ENCODE measurements at places on chromosomes 1 and 21.

DNA sequence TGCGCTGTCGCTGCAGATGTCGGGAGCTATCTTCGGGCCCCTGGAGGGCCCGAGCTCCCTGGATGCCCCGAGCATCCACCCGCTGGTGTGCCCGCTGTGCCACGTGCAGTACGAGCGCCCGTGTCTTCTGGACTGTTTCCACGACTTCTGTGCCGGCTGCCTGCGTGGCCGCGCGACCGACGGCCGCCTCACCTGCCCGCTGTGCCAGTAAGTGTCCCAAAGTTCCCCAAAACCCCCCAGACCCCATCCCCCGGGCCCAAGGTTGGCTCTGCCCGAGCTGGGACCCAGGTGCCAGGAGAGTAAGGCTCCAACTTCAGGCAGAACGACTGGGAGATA is 569 bp downstream of the RNF207 start:
- no peak for DNase-seq

GRCh38 chr1:6006882-6007281 is 14.7 kb upstream of the NPHP4 start:
- no peak for DNase-seq

DNA sequence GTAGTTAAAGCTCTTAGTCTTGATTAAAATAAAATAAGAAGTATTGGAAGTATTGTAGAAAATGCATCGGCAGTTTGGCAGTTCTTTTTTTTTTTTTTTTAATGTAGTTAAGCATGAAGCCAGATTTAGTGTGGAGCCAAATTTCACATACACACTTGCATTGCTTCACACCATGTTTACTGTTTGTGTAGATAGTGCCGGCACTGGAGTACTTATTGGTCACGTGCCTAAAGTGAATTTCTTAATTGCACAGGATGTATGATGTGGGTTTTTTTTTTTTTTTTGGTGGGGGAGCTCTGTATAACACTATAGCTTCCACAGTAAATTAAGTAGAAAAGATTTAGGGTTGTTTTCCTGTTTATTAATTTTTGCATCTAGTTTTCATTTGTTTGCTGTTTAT is 21.2 kb upstream of the TMEM61 start:
- DNase-seq, result no peak

- no peak for DNase-seq
These were observed 876.5 kb downstream of the USP25 start for GRCh38 chr21:16606271-16606670.

- DNase-seq, result no peak
These were observed 33.8 kb upstream of the RPL11 start for GRCh38 chr1:23657659-23658275.

DNA sequence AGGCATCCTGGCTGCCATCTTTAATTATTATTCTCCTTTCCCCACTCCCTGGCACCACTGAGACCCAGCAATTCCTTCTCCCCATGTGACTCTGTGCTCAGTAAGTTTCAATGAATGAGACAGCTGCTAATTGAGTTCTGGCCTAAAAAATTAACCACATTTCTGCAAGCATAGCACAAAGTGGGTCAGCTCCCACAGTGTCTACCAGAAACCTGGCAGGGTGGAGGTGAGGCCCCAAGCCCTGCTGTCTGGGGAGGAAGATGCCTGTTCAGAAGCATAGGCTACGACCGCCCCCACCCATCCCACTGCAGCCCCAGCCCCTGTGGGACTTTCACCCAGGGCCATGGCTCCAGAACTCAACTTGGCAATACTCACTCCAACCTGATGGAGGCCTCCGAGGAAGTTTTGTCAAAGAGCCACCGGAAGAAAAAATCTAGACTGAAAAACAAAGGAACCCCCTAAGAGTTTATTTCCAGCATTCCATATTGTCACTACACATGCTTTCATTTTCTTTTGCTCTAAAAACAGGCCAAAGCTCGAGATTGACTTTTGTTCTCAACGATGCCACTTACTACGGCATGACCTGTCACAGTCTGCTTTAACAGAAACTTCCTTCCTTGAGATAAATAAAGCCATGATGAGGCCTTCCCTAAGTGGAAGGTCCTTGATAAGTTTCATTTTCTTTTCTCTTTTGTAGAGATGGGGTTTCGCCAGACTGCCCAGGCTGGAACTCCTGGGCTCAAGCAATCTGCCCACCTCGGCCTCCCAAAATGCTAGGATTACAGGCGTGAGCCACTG is 26.5 kb downstream of the TMEM63A start:
- no peak for DNase-seq

- DNase-seq, result no peak
These were observed 69.6 kb upstream of the GJB5 start for GRCh38 chr1:34685225-34685624.

DNA sequence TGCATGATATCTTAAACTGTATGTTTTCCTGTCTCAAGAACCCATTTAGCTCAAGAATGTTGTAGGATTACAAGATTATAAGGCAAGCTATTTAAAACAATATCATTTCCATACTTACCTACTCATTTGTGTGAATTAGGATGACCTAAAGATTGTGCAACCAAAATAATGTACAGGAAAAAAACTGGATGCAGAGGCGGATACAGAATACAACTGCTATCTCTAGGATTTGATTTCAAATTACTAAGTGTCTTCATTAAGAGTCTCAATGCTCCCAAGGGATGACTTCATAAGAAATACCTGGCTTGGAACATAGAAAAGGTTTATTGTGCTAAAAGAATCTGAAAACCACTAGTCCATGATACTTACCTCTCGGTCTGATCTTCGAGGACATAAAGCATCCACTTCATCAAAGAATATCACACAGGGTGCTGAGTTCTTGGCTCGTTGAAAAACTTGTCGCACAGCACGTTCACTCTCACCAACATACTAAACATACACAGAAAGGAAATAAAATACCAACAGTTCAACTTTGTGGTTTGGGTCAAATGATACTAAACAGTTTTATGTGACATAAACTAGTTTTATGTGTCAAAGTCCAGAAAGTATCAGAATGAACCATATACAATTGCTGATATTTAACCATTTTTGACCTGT is 54.9 kb downstream of the NVL start:
- no peak for DNase-seq

DNA sequence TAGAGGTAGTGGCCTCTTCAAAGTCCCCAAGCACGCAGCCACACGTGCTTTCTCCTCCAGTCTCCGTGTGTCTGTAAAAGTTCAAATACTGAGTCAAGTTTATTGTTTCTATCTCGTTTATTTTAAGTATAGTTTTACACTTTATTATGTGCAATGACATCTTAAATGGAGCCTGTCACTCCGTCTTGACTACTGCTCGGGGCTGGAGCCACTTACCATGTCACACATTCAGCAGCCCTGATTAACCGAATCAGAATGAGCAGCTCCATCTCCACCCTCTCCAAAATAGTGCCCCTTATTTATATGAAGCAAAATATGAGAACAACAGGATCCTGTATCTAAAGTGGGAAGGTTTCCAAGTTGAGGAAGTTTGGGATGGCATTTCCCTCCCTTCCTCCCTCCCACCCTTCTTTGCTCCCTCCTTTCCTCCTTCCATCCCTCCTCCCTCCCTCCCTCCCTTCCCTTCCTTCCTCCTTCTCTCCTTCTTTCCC is 201.0 kb downstream of the PBX1 start:
- no peak for DNase-seq

DNA sequence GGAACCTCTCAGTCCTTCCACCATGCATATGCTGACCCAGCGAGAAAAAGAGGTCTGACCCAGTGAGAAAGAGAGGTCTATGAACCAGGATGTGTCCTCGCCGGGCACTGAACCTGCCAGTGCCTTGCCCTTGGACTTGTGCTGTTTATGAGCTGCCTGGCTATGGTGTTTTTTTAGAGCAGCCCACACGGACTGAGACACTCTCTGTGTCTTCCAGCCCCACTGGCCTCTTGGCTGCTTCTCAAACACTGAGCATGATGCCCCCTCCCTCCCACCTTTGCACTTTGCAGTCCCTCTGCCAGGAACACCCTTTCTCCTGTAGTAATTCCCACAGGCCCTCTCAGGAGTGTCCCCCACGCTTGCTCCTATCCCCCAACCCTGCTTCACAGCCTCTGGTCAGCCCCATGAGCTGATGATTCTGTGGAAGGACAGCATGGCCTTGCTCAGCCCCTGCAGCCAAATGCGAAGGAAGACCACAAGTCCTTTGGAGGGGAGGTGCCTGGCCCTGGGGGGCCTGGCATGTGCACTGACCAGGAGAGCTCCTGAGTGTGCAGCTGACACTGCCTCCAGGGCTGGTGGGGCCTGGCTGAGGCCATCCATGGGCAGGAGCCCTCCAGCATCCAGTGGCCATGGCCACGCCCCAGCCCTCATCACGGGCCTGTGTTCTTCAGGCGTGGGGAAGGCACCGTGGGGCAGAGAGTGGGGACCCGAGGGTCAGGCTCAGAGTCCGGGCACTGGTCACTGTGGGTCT is 23.8 kb downstream of the WNT3A start:
- DNase-seq, result no peak

GRCh38 chr1:39631361-39632322 is 7.8 kb downstream of the HEYL start:
- no peak for DNase-seq

GRCh38 chr1:68485431-68486022 is 11.4 kb downstream of the DEPDC1 start:
- no peak for DNase-seq
